ENCODE measurements at places on chromosomes 16 and 17.
A peak's percentile ranks its signal among the peaks of the same experiment; 100 is the strongest.

- no peak for DNase-seq
These were observed 37.9 kb upstream of the ABCA8 start for GRCh38 chr17:68993112-68993511.

DNA sequence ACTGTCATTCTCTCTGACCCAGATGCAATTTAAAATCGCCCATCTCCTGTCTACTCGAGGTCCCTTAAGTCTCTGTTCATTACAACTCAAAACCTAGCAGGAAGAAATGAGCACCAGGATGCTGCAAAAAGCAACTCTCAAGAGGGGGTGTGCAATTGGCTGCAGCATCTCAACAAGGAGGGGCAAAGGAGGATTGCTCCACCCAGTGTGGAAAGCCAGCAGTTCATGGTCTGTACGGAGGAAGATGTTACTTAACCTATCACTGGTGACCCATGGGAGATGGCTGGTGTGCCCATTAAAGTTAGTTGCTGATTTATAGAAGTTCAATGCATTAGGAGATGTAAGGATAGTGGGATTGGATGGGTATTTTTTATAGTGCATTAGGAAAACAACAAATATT lies 147.4 kb downstream of the CDK5R1 start:
- DNase-seq = no peak

DNA sequence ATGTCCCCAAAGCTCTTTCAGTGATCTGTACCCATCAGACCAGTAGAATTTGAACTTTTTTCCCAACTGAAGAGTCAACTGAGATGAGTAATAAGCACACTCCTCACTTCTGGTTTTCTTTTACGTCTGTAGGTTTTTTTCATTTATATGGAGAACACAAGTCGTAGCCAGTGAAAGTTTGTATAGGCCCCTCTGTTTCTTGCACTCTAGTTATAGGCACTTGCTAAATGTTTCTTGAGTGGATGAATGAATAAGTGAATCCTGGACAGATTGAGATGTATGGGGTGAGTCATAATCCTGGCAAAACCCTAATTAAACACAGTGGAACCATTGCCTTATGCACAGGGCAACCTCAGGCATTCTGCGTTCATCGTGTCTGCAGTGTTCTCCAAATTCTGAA lies 193.7 kb upstream of the TBX2 start:
- no peak for DNase-seq

- no peak for DNase-seq
These were observed 114.4 kb downstream of the GRIN2A start for GRCh38 chr16:10067835-10068234.

DNA sequence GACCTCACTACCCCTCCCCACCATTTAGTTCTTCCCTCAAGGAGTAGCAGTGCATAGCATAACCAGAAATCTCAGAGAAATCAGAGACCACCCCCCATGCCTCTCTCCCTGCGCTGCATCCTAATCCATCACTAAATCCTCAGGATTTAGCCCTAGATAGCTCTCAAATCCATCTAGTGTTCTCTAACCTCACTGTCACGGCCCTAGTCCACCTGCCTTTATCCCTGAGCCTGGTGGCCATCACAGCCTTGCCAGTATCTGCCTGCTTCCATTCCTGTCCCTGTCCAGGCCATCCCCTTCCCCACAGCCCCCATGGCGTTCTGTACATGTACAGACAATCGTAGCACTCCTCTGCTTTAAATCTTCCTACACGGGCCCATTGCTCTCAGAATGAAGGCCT lies 19.1 kb downstream of the CBLN1 start:
- DNase-seq = no peak

DNA sequence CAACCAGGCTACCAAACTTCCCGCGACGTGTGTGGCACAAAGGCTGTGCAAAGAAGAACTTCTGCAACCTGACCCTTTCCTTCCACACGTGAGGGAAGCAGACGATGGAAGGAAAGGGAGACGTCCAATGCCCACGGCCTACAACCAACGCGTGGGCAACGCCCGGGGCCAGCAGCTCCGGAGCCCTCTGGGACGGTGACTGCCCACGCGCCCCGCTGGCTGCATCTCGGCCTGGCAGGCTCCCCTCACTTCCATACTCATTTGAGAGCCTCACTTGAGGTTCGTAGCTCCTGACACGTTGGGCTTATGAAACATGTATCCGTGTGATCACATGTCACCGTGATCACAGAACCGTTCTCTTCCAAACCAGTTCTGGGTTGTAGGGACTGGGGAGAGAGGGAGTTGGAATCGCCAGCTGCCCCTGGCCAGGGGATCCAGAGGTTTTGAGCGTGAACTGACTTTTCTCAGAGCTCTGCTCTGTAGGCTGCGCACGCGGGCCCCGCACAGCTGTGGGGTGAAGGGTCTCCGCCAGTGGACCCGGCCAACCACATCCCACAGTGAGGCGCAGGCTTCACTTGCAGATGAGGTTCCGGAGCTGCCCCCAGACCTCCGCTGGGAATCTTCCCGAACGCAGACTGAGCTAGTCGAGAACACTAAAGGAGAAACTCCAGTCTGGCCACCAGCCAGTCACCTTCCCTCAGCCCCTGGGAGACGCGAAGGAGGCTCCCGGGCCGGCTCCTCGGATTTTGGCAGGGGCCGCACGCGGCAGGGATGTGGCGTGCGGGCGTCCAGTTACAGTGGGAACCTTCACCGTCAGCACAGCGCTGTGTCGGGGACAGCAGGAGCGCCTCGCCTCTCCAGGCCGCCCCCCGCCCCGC lies 1.0 kb downstream of the LMF1 start:
- DNase-seq = no peak

GRCh38 chr16:48574140-48574539 lies 35.8 kb downstream of the N4BP1 start:
- no peak for DNase-seq

- peak; percentile 5 for DNase-seq
These were observed 3.7 kb downstream of the SLC52A1 start for GRCh38 chr17:5031365-5032082.

GRCh38 chr16:19858340-19859018 lies 26.2 kb downstream of the GPRC5B start:
- DNase-seq = no peak

DNA sequence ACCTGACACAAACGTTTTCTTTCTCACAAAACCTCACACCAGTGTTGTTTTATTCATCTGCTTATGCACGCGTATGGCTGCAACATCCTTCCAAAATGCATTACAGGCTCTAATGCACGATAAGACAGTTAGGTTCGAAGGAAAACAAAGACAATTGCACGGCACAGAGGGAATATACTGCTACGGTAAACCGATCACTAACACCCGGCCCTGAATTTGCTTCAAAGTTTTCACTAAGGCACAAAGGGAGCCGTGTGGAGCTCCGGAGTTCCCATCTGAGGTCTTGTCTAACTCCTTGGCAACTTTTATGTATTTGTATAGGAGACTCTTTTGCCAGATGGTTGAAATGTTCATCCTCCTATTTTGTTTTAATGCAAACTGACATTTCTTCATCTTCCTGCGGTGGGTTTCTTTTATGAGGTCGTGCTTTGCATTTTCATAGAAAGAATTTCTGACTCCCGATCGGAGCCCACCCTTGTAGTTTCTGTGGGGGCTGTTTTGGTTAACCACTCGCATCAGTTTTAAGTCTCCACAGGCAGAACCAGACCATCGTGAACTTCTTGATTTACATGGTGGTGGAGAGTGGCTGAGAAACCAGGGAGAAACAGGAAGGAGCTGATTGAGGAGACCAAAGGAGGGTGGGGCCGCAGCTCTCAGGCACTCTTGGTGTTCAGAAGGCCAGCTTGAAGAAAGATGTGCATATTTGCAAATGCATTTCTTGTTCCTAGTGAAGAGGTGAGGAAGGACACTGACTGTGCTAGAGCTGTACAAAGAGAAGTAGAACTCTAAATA lies 516.8 kb downstream of the MAF start:
- no peak for DNase-seq

DNA sequence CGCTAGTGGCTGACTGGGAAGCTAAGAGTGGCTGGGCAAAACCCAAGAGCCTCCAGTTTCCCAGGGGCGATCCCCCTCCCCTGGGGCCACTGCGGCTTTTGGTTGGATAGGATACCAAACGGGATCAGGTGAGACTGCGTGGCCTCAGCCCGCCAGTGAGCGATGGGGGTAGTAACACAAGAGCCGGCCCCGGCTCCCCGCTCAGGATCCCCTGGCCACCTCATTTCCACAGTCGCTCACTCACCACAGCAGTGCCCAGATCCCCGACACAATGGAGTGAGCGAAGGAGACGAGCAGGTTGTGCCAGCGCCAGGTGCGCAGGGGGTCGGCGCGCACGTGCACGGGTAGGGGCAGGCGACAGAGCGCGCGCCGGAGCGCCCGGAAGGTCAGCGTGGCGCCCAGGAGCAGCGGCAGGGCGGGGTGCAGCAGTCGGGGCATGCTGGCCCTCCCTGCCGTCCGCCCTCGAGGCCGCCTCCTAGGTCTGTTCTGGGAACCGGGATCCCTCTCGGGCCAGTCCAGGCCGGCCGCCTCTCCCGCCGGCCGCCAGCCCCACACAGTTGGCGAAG lies 290 bp downstream of the TLCD1 start:
- peak; percentile 79 for DNase-seq

DNA sequence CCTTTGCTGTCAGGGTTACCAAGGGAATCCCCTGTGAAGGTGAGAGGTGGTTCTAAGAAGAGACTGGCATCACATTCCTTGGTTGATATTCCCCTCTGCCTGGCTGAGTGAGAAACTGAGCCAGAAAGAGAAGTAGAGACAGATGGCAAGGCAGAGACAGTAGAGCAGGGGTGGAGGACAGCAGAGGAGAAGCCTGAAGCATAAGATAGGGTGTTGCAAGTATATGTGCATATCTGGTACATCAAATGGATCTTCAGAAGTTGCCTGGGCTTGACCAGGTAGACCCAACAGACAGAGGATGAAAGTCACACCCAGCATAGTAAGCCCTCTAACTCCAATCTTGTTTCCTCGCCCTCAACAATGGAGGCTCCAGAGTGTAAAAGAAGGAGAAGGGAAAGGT lies 7.9 kb upstream of the THUMPD1 start:
- no peak for DNase-seq

GRCh38 chr17:72432881-72433280 lies 312.1 kb downstream of the SOX9 start:
- no peak for DNase-seq

- DNase-seq = no peak
These were observed 56.7 kb downstream of the METRNL start for GRCh38 chr17:83136156-83136555.

DNA sequence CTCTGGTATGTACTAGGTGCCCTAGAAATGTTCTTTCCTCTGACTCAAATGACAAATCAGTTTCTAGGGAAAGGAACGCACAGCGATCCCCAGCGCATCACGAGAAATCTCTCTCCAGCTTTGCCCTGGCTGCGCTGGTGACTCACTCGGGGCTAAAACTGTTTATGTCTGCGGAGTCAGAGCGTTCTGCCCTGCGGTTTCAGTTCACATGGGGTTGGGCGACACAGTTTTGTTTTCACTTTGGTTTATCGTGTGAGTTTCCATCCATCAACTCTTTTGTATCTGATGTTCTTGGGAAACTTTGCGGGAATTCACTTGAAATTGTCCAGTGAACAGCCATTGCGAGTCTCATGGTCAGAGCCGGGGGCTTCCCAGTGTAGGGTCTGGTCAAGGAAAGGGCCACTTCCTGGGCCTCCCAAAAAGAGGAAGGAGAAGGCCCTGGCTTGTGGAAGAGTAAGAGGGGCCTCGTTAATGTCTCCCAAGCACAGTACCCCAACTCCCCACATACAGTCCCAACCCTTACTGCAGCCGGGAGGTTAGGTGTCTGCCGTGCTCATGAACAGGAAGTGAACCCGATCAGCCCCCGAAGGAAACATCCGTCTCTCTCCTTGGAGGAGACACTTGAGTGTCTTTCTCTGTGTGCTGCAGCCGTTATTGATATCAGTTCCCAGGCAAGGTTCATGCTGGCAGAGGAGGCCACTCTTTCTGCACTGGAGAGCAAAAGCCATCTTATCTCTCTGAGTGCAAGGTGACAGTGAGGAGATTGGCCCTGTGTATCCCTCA lies 643.2 kb downstream of the WWOX start:
- DNase-seq = no peak

DNA sequence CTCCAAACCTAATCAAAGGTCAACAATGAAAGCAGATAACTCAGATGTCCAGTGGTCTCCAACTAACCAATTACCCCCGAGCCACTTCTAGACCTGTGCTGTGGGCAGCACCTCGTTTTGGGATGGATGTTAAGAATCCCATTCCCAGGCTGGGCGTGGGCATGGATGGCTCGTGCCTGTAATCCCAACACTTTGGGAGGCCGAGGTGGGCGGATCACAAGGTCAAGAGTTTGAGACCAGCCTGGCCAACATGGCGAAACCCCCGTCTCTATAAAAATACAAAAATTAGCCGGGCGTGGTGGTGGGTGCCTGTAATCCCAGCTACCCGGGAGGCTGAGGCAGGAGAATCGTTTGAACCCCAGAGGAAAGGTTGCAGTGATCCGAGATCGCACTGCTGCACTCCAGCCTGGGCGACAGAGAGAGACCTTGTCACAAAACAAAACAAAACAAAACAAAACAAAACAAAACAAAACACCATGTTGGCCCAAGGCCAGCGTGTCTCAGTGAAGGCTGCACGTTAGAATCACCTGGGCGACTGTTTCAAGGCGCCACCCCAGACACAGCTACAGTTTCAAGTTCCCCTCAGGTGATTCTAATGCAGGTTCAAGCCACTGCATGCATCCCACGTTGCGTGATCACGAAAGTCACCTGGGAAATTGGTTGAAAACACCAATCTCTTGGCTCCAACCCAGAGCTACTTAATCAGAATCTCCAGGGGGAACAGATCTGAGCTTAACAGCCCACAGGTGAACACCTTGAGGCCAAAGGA lies 21.3 kb downstream of the COX4I1 start:
- no peak for DNase-seq

DNA sequence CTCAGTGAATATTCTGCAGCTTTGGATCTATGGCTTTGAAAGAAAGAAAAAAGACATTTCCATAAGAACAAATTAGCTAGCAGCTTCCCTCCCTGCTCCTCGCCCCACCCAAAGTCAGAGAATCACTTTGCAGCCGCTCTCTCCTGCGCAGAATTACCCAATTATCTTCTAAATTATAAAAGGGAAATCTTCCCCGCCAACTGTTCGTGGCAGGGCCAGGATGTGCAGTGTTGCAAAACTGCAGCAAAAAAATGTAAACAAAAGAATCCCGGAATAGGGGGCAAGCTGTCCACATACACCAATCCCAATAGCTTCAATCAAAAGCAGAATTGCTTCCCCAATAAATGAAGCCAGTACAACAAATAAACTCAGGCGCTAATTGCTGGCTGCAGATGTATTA lies 510.6 kb downstream of the RBFOX1 start:
- DNase-seq = no peak

GRCh38 chr16:59210955-59211541 lies 476.9 kb upstream of the GOT2 start:
- no peak for DNase-seq

DNA sequence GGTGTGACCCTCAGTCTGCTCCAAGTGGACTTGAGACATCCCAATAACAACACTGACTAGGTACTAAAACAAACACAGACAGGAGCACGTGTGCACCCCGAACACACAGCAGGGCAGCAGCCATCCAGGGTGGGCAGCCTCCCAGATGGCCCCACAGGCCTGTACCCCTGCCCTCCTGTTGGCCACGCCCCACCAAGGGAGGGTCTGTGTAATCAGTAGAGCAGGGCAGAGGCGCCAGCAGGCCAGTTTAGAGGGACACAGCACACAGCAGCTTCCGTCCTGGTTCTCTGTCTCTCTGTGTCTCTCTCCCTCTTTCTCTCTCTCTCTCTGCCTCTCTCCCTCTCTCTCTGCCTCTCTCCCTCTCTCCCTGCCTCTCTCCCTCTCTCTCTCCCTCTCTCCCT lies 21.4 kb downstream of the ACTG1 start:
- DNase-seq = no peak

GRCh38 chr17:45820052-45820780 lies 24.5 kb upstream of the SPPL2C start:
- no peak for DNase-seq

Measured in NCI-H2029 (cell line).